NCI-H1105 treated with DMSO at 0.1 percent for 48 hours (cell line): ENCODE measurements at places on chromosomes 3 and 15.

GRCh38 chr3:116445311-116445841 lies at the start of gene LSAMP:
Gene LSAMP, minus strand, starts transcription at chr3:116445487.
- DNase-seq, result peak; percentile 69

DNA sequence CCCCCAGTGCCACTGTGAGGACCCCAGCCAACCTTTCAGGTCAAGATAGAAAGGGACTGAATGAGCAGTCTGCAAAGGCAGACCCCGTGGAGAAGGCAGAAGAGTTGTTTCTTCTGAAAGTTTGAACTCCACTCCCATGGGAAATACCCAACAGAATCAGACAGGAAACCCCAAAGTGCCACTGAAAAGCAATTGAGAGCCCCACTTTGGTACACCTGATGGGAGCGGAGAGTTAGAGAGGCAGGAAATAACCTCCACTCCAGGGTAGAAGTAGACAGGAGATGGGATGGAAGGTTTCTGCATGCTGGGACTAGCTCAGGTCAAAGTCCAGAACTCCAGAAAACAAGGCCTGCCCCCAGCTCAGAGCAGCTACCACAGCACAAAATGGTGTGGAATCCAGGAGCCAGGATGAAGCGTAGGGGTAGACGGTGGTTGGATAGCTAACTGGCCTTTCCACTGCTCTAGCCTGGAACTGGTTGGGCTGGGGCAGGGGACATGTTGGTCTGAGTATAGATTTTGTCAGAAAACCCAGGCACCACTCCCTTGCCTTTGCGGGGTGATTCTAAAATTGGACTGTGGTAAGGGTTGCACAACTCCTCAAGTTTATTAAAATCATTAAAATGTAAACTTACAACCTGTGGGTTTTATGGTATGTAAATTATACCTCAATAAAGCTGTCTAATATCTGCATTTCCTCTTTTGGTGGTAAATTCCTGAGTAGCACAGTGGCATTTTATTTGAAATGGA lies 1.9 kb upstream of the RAB43 start:
- no peak for DNase-seq

GRCh38 chr3:176623468-176624150 lies 573.7 kb downstream of the TBL1XR1 start:
- DNase-seq, result no peak

DNA sequence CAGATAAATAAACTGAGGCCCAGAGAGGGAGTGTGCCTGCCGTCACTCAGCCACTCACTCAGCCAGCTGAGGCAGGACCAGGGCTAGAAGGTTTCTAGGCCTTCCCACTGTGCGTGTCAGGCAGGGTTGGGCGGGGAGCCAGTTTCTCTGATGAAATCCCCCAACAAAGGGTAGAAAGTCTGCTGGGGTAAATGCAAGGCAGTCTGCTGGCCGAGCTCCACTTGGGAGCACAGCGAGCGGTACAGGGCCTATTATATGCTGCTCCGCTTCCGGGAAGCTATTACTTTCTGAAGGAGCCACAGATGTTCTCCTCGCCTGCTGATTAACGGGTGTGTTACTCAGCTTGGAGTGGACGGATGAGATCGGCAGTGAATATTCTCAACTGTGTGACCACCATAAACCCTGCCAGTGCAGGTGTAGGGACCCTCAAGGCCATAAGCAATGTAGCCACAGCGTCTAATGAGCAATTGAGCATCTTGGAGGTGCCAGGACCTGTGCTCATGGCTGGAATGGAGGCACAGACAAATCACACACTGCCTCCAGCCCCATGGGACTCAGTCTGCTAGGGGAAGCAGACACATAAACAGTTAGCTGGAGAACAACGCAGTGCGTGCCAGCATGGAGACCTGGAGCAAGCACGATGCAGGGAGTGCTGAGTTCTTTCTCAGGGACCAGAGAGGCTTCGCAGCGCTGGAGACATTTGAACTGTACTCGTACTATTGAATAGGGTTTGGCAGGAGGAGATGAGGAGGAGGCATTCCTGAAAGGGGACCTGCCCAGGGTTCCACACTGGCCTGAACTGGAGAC lies 42.1 kb downstream of the CORO2B start:
- peak; percentile 96 for DNase-seq

DNA sequence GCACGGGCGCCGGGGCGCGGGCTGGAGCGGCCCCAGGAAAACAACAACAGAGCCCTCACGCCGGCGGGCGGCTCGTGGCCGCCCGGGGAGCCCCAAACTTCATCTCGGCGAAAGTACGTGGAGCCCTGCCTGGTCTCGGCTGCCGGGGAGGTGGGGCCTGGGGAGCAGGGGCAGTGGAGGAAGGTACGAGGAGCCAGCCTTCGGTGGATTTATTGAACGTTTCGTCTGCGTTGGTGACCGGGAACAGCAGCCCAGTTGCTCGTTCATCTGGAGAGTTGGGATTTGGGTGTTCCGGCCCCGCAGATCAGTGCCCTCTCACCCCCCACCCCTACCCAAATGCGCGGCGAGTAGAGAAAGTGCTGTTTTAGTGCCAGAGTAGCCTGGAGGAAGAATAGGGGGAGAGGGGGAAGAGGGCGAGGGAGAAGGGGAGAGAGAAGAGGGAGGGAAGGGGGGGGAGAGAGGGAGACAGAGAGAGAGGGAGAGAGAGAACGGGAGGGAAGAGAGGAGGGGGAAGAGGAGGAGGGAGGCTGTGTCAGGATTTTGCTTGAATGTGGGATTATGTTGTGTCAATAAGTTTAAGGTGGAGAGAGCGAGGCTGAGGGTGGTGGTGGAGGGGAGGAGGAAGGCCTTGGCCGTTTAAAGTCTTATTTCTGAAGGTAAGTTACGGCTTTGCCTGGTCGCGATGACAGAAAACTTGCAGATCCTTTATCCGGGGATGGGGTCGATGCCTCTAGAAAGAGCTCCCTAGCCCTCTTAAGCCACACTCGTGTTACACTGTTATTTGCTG lies 970 bp downstream of the BBX start:
- peak; percentile 76 for DNase-seq

GRCh38 chr3:37969596-37970100 lies 20.9 kb upstream of the VILL start:
- no peak for DNase-seq

DNA sequence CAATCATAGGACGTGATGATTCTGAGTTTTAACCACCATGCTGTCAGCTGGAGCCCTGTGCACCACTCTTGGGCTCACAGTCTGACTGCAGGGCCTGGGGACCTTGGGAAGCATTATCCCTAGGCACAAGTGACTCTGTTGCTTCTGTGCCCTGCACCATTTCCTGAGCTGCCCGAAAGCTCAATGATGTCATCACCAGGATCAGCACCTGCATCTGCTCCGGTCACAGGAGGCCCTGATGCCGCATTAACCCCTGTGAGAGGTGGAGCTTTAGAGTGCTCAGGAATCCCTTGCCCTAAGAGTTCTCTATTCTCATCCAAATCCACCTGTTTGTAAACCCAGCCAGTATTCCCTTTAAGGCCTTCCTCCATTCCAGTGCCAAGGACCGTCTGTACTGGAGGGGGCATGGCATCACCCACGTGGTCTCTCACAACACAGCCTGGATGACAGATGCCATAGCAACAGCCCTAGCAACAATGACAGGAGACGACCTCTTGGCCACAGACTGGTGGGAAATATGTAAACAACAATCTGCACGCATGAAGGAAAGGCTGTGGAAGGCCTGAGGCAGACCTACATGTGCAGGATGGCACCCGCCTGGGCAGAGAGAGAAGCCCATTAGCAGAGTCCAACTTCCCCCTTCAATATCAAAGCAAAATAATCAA lies 37.9 kb downstream of the NTRK3 start:
- DNase-seq, result no peak

DNA sequence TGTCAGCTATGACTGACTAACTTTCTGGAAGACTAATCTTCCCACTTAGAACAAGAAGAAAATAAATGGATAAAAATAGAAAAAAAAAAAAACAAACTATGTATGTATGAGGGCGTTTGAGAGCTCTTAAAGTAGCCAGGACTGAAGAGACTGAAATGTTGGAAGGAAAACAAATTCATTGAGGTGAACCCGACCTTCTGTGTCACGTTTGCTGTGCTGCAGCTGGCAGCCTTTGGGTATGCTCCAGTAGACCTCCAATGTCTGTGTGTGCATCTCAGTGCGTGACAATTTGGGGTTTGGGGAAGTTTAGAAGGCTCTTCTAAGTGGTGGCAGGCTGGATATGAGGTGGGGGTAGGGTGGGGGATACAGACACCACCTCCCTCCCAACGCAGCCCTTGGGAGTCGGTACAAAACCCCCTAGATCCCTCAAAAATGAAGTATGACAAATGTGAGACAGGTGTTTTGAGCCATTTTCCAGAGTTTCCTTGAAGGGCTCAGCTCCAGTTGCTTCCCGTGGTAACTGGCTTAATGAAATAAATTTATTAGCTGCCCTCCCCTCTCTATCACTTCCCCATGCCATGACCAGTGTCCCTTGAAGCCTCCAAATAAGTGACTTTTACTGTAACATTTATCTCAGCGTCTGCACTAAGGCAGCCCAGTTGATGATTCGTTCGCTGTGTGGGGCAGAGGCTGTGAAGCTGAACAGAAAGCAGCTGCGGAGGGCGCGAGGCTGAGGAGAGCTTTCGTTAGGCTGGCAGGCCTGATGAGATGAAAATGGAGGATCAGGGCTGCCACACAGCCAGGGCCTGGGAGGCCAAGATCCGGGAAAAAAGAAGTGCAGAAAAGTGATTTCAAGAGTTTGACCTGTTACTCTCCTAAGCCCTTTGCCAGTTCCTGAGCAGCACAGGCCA lies 34.9 kb upstream of the GABRB3 start:
- DNase-seq, result no peak

- no peak for DNase-seq
These were observed 39.6 kb upstream of the GPR149 start for GRCh38 chr3:154469585-154469984.

DNA sequence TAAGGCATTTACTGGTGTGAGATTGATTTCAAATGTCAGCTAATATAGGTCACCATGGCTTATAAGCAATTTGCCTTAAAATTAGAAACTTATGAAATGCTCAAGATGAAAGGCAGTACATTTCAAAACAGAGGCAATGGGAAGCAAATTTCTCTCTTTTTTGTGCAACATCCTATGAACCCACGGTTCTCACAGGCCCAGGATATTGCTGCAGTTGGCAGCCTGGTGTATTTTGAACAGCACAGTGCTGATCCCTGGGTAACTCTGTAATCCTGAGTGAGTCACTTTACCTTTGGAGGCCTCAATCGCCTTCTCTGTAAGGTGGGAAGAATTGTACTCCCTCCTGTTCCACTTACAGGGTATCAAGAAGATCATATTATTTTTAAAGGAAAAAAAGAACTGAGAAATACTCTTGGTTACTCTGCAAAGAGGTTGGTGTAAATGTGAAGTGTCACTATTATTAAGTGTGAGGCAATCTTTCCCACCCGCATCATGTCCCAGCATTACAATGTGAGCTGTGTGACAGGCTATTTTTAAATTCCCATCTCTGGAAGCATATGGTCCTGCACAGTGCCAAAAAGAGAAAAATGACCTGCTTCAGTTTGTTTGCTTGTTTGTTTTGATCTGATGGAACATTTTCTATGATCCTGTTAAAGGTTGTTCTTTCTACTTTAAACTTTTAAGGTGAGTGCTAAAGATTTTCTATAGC lies 190.1 kb upstream of the LPP start:
- no peak for DNase-seq

GRCh38 chr15:31489801-31490646 lies 163.4 kb downstream of the KLF13 start:
- peak; percentile 19 for DNase-seq

DNA sequence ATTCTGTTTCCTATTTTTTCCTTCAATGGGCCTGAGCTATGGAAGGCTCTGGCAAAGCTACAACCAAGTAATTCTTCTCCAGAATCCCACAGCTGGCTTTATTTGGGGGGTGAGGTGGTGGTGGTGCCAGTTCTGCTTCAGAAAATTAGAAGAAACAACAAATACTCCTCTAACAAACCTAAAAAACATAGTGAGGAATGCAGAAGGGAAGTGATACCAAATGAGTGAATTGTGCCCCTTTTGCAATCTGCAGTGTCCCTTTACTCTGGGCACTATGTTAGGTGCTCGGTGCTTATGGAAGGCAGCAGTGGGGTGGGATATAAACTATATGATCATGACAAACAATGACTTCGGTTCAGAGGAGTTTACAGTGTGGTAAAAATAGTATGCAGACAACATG lies 90.4 kb upstream of the ROPN1 start:
- no peak for DNase-seq

DNA sequence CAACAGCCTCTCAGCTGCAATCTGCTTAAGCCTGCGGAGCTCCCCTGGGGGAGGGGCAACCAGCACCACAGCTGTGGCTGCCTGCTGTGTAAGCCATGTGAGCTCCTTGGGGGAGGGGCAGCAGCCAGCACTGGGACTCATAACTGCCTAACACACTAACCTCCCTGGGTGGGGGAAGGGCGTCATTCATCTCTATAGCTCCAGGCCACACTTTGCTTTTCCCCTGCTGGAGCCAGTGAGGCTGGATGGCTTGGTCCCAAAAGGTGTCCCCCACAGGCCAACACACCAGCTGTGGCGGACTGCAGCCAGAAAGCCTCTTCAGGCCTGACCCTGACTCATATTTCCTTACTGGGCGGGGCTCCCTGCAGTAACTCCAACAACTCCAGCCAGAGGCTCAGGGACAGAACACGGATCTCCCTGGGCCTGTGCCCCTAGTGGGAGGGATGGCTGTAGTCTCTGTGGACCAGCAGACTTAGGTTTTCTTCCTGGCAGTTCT lies 129.8 kb downstream of the PPM1L start:
- DNase-seq, result no peak

GRCh38 chr3:155228676-155229075 lies 64.8 kb downstream of the STRIT1 start:
- DNase-seq, result no peak

DNA sequence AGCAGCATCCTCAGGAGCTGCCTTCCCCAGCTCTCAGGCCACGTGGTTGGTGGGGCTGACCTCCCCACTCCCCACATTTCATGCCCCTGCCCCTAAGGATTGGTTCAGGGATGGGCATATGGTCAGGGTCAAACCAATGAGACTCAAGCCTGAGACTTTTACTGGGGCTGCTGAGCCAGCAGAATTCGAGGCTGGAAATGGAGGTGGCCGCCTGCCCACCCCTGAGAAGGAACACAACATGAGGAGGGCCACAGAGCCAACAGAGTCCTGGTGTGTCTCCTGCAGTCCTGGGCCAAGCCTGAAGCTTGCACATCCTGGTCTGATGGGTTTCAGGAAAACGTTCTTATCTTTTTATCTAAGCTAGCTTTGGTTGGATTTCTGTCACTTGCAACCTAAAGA lies 5.9 kb downstream of the EHD4 start:
- no peak for DNase-seq

DNA sequence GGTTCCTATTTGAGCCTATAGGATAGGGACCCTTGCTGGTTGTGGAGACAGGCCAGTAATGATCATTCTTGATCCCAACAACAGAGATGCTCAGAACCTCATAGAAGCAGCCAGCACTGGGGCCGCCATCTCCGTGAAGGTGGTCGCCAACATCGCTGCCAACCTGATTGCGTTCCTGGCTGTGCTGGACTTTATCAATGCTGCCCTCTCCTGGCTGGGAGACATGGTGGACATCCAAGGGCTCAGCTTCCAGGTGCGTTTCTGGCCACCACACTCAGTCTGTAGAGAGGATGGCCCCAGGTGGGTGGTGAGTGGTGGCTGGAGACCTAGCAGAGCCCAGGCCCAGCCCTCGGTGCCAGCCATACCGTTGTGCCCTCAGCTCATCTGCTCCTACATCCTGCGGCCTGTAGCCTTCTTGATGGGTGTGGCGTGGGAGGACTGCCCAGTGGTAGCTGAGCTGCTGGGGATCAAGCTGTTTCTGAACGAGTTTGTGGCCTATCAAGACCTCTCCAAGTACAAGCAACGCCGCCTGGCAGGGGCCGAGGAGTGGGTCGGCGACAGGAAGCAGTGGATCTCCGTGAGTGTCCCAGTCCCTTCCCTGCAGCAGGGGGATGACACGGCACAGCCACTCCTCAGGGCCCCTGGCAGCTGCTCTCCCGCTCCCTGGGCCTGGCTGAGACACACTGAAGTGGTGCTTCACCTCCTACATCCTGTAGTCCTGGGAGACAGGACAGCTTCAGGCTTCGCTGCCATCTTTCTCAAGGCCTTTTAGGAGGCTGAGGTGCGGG lies 46.5 kb upstream of the PDE8A start:
- DNase-seq, result no peak
